Activated T-cell treated with anti-CD3 and anti-CD28 coated beads, Interleukin-2, amount 50 U/mL, for 72 hours (primary cell): ENCODE measurements at places on chromosomes 3 and 15. TPM values are rescaled to one million over a fixed set of nuclear protein-coding genes. Genes with fewer than 3 reads are reported as not detected.

DNA sequence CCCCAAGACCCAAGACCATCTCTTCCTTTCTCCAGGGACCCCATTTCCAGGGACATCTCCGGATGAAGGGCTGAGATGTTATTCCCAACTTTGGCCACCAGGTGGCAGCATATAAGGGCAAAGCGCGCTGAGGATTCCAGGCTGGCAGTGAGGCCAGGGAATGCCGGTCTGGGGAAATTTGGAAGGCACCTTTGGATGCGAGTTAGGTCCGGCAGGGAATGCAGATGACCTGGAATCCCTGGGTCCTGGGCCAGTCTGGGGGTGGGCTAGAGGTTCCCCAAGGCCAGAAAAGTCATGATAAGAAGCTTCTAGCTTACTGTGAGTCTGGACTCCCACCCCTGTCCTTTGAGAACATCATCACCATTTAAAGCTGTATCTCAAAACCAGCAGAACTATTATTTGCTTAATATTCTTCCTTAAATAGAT lies 1.6 kb upstream of the CHST13 start:
- peak; percentile 42 for DNase-seq

- DNase-seq, result no peak
Measured at GRCh38 chr15:73383310-73384189, 14.8 kb upstream of the HCN4 start.

- DNase-seq, result no peak
Measured at GRCh38 chr3:38210141-38210757, 44.9 kb downstream of the OXSR1 start.

The SLC15A2 gene
- total RNA-seq, result 3.0 TPM

DNA sequence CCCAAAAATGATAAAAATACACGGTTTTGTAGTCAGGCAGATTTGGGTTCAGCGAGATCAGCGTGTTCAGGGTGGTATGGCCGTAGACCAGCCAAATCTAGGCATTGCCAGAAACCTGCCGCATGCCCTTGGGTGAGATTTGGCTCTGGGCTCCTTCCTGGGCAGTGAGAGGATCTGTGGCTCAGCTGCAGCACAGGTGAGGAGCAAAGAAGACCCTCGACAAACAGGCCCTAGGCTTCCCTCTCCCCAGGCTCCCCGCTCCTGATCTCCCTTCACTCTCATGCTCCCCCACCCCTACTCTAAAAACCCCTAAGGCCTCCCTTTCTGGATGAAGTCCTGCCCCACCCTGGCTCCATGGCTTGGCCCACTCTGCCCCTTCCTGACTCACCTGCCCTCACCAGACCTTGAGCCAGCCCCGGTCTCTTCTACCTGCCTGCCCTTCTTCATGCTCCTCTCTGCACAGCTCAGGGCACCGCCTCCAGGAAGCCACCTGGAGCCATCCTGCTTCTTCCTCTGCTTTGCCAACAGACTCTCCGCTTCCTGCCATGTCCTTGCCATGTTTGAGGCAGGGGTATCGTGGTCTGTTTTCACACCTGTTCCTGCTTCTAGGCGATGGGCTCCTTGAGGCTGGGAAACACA lies 88.1 kb downstream of the CORO2B start:
- no peak for DNase-seq

The DPPA2 gene
- not detected for total RNA-seq

- no peak for DNase-seq
Measured at GRCh38 chr3:150503402-150504099, 42.7 kb downstream of the SERP1 start.

DNA sequence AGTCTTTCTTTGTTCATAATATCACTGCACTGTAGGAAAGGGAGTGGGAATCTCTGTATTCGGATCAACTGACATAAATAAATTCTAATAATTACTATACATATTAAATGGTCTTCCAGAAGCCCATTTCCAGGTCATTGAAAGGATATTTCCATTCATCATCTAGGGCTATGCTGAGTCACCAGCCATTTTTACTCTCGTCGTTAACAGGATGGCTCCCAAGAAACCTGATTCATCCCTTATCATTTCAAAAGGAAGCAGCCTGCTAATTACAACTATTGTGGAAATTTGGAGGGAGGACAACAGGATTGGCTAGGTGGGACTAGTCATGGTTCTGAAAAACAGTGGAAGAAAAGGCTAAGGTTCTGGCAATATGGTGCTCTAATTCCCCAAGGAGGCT lies 13.6 kb downstream of the GMNC start:
- no peak for DNase-seq

The CD276 gene
- 2.8 TPM for total RNA-seq

- no peak for DNase-seq
Measured at GRCh38 chr3:107956991-107957900, 133.6 kb downstream of the CD47 start.

DNA sequence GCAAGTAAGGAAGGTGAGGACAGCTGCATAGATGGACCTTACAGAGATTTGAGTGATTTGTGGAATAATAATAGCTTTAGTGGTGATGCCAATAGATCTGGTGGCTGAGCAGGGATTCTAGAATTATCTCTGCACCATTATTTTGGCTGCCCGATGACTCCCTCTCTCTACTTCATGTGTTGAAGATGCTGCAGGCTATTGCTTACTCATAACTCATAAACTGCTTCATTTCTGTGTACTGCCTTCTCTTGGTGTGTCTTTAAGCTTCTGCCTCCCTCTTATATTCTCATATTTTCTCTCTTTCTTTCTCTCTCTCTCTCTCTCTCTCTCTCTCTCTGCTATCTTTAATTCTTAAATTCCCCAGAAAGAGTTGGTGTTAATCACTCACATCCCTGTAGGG lies 256.0 kb upstream of the TRIM42 start:
- no peak for DNase-seq

- no peak for DNase-seq
Measured at GRCh38 chr3:133213937-133214336, 175.7 kb downstream of the TMEM108 start.

The ARHGAP31 gene
- total RNA-seq, result 12.7 TPM

The SCN11A gene
- total RNA-seq, result 0.22 TPM

GRCh38 chr3:147793841-147794240 lies 384.7 kb downstream of the ZIC1 start:
- no peak for DNase-seq

The CACNA2D2 gene
- total RNA-seq, result 5.4 TPM

DNA sequence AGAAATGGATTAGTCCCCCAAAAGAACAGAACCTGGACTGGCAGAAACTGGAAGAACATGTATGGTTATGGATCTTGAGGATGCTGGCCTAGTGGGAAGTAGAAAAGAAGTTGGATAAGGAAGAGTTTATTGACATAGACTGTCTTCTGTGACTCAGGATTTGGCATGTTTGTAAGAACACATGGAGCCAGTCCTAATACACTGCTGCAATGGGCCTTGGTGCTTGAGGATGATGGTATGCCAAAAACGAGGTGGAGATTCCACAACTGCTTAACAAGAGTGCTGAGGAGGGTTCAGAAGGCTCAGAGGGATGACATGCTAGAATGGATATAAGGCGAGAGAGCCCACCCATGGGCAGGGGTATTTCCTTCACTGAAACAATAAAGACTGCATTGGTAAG lies 22.4 kb downstream of the LZTFL1 start:
- no peak for DNase-seq

GRCh38 chr15:68583321-68583720 lies 4.5 kb downstream of the CORO2B start:
- no peak for DNase-seq

The PLIN1 gene
- 0.88 TPM for total RNA-seq

GRCh38 chr3:67109651-67110204 lies 111.6 kb downstream of the KBTBD8 start:
- DNase-seq, result no peak

GRCh38 chr3:183149915-183150750 lies 12.4 kb downstream of the LAMP3 start:
- no peak for DNase-seq

DNA sequence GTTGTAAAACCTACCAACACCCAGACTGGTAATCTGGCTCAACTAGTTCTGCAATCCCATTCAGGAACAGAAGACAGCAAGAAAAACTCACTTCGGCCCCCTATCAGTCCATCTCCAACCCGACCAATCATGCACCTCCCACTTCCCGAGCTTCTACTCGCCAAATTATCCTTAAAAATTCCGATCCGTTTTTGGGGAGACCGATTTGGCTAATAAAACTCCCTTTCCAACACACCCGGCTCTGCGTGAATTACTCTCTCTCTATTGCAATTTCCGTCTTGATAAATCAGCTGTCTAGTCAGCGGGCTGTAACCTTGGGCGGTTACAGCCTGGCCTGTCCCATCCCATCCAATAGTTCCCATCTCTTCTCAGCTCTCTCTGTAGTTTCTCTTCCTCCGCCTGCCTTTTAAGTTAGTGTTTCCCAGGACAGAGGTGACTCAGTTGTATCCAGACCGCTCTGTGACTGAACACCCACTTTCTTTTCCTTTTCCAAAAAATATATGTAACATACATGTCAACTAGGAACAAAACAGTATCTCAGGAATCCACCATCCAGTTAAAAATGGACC lies 780 bp upstream of the ACAD9 start:
- peak; percentile 15 for DNase-seq

DNA sequence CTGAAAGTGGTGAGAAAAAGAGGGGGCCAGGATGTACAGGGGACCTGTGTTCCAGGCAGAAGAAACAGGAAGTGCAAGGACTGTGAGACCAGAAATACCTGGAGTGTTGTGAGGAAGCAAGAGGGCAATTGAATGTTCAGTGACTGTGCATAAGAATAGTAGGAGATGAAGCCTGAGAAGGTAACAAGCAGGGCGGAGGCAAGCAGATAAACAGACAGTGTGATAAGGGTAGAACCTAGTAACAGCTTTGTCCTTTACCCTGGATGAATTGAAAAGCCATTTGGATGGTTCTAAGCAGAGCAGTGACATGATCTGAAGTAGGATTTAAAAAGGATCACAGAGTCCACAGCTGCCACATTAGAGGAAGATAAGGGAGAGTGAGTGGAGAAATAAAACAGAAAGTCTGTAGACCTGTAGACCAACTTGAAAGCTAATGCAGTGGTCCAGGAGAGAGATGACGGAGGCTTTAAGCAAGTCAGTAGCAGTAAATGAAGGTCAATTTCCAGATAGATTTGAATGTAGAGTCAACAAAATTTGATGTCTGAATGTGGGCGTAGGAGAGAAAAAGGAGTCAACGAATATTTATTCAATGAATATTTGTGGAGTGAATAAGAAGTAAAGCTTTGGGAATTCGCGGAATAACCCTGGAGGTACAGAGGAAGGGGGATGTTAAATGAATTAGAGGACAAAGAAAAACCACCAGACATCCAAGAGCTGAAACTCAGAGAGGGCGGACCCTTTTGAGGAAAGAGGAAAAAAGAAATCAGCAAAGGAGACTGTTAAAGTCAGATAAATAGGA lies 4.2 kb upstream of the PLOD2 start:
- DNase-seq, result no peak

DNA sequence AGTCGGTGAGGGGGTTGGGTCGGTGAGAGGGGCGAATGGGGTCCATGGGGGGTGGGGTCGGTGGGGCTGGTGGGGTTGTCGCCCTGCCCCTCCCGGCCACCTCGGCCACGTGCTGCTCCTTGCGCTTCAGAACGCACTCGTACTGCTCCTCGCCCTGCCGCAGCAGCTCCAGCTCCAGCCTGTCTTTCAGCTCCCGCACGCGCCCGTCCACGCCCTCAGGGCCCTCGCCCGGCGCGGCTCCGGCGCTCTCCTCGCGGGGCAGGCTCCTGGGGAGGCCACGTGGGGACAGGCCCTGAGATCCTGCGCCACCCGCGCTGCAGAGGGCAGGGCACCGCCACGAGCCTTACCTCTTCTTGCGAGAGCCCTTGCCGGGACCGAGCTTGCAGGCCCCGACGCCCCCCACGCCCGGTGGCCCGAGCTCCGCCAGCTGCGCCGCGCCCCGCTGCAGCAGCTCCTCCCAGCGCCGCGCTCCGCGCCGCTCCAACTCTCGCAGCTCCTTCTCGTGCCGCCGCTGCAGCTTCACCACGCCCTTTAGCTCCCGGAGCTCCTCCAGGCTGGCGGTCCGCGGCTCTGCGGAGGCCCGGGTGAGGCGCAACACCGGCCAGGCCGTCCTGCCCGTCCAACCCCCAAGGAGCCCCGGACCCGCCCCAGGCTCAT lies 8.2 kb upstream of the ANKRD63 start:
- DNase-seq, result no peak
